NCI-H2107 (cell line): ENCODE measurements at places on chromosomes 7 and 10.

- DNase-seq, result no peak
These were observed 3.6 kb downstream of the PWWP2B start for GRCh38 chr10:132400547-132401151.

DNA sequence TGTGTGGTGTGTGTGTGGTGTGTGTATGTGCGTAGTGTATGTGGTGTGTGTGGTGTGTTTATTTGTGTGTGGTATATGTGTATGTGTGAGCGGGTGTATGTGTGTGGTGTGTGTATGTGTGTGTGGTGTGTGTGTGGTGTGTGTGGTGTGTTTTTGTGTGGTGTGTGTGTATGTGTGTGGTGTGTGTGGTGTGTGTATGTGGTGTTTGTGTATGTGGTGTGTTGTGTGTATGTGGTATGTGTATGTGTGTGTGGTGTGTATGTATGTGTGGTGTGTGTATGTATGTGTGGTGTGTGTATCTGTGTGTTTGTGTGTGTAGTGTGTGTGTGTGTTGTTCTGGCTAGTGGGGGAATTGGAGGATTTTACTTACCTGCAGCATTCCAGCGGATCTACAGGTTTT, 427.4 kb downstream of the PAXIP1 start:
- DNase-seq, result no peak

DNA sequence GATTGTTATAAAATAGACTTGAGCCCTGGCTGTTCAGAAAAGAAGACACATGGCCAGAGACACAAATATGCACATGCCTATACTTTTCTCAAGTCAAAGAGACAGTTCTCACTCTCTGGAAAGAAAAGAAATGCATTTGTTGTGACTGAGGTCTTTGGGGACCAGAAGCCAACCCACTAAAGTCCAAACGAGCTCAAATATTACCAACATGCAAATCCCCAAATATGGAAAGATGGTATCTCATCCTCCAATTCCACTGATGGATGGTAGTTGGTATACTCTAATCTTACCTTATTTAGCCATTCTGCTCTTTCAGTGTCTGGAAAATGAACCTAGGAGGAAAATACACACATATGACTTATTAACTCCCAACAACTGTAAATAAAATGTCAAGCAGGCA, 30.6 kb downstream of the ESYT2 start:
- no peak for DNase-seq

DNA sequence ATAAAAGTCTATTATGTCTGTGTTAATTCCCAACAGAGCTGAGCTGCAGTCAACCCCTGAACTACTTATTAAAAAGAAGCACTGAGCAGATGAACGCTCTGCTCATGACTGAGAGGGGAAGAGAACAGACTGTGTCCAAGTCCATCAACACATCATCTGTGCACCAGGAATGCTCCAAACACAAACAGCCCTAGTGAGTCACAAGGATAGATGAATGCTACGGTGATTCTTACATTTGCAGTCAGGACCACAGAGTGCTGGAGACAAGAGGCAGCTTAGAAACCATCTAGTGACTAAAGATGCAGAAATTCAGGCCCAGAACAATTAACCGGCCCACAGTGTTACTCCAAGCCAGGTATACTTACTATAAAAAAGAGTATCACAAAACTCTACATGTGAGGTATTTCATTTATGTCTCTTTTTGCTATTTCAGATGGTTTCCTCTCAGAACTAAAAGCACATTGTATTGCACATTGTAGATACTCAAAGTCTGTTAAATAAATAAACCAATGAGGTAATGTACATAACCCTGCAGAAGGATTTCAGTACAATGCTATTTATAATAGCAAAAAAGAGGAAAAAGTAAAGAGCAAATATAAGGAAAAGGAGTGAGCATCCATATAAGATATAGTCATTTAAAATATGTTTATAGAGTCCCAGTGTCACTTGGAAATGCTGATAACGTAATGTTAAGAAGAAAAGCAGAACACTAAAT, 159.2 kb downstream of the KCNMA1 start:
- DNase-seq, result no peak

DNA sequence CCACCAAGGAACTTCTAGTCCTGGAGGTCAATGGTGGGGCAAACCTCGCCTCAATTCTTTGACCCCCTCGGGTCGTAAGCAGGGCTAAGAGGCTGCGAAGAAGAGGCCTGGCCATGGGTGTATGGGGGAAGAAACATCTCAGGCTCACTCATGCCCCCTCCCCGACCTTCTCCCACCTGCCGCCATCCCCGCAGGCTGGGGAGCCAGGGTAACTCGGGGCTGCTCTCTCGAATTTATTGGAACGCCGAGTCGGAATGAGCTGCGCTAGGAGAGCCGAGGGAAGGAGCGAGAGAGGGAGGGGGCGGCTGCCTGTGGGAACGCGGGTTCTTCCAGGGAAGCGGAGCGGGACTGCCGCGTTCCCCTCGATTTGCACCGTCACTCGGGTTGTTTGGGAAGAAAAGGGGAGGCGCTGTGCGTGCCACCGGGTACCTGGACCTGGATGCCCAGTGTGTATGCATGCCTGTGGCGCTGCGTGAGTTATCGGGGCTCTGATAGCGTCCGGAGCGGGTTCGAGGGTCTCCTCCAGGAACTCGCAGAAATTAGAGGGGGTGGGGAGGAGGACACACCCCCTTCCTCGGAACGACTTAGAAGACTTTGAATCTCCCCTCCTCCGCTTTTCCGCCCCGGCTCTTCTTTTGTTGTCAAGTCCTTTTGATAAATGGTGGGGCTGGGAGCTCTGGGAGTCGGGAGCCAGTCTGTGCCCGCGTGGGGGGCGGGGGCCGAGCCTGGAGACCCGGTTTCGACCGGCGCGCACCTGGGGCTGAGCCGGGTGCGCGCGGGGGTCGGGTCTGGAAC, 1.8 kb upstream of the ZNF503 start:
- DNase-seq, result peak; percentile 6

- DNase-seq, result no peak
These were observed 118.0 kb upstream of the PRSS58 start for GRCh38 chr7:142375710-142376313.

DNA sequence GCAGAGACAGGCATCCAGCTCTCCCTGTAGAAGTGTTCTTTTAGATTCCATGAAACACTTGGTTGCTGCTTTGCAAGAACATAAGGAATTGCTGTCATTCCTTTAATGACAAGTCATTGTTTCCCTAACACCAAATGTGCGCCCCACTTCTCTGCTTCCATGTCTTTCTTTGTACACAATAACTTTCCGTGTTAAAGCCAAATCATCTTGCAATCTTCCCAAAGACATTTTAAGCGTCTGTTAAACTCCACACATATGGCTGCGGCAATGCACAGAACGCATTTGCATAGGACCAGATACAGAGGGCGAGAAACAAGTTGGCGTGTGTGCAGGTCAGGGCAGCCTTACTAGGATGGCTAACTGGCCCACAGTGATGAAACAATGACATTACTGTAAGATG, 399.3 kb upstream of the PRKCQ start:
- no peak for DNase-seq

- DNase-seq, result no peak
These were observed 135.6 kb downstream of the SEMA3C start for GRCh38 chr7:80783186-80783677.

- no peak for DNase-seq
These were observed 19.1 kb upstream of the PSMG3 start for GRCh38 chr7:1588978-1589377.

DNA sequence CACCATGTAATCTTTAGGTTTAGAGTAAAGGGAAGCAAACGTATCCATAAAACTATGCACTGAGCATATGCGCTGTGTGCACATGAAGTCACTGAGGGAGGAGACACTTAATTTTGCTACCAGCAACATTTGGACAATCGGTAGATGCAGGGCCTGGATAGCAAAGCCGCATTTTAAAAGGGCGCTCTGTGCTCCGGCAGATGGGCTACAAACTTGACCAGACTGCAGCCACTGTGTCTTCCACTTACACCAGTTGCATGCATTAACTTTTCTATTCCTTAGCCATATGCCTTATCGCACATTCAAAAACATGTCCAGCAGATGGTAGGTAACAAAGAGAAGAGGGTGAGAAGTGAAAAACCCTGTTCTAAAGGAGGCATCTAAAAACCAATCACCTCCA, 18.3 kb downstream of the FAM171A1 start:
- no peak for DNase-seq

- no peak for DNase-seq
These were observed 201.4 kb downstream of the PTEN start for GRCh38 chr10:88064608-88065382.

DNA sequence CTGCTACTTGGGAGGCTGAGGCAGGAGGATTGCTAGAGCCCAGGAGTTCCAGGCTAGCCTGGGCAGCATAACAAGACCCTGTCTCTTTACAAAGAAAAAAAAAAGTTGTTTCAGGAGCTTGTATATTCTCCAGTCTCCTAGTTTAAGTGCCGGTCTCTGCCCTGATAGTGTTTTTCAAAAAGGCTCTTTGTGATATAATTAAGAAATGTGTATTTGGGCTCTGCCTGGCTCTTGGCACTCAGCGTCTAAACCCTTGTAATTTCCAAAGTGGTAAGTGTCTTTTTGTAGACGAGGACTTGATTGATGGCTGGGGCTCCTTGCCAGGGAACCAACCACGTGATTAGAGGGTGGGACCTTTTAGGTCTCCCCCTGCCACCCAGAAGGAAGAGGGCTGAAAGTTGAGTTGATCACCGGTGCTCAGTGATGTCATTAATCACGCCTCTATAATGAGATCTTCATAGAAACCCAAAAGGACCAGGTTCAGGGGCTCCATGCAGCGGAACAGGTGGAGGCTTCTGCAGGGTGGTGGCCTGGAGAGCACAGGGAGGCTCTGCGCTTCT, 4.4 kb downstream of the EIF3B start:
- no peak for DNase-seq

DNA sequence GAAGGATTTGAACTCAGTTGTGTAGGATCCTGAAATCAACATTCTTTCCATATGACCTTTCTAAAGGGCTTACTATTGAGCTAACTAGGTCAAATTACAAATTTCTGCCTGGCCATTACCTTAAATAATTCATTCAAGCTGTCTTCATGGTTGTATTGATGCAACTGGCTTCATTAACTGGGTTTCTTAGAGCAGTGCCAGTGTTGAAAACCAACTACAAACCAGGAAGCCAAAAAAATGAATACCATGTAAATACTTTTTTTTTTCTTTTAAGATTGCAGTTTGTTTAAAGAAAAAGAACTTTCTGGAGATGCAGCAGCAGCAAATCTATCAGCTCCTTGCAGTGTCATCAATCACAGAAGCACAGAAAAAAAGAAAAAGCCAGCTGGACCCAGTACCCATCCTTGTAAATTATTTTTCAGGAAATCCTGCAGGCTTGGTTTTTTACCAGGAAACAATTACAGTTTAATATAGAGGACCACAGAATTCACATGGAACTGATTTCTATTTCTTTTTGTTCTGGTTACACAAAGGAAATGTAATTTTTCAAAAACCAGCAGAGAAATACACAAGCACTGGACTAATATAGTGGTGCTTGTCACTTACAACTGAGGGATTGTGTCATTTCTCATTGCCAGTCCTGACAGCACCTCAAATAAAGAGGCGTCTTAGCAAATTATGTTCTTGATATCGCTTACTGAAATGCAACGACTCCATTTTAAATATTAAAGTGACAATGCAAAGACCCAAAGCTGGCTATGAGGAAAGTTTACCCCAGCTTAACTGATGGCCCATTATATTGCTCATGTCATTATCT, 131.9 kb downstream of the TMEM26 start:
- DNase-seq, result no peak

DNA sequence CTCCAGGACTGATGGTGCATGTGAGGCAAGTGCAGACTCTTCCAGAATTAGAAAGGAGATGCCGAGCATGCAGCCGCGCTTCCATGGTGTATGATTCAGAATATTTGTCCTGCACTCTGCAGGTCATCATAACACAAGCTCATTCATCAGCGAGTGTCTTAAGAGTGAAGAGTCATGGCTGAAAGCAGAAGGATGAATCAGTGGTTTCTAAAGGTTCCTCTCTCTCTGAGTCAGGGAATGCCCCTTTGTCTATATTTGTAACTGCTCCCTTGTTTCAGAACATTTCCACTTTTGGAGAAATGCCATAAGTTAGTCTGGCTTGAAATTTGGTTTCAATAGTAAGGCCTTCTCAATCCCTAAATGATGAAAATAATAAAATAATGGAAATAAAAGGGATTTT, 52.3 kb downstream of the HECW1 start:
- DNase-seq, result no peak

DNA sequence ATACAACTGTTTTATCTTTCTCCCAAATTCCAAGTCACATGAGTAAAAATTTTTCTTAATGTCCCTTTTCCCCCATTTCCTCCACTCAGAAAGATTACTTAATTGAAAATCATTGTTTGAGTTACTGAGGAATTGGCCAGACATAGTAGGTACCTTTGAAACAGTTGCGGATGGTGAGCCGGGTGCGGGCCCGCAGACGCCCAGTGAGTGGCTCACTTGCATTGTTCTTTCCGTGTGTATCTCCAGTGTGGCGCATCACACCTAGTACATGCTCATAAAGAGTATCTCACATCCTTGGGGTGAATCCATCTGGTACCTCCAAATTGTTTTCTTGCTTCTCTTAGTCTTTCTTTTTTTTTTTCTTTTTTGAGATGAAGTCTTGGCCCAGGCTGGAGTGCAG, 14.3 kb downstream of the TRRAP start:
- DNase-seq, result no peak

DNA sequence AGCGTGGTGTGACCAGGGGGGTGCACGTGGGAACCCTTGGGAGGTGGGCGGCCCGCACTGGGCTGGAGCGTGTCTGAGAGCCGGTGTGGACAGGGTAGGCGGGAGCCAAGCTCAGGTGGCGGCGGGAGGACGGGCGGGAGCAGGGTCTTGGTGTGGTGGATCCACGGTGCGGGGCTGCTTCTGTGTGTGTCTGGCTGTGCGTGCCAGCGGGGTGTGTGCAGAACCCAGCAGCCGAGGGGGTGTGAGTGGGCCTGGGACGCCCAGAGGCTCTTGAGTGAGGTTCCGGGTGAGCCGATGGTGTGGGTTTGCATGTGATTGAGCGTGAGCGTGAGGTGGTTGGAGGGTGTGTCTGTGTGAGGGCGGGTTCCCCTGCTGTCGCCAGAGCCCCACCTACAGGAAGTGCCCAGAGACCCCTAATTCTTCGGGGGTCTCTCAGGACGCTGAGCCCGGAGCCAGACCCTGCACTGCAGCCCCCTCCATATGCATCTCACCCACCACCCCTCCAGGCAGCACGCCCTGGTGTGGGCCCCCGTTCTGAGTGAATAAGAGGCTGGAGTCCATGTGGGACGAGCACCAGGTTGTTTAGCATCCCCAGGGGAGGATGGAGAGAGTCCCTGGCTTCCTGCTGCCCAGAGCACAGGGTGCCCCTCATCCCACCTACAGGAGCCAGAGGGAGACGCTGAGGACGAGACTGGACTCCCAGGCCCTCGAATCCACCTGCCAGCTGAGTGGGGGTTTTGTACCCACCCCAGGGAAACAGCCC, 78.2 kb downstream of the ELFN1 start:
- DNase-seq, result no peak

DNA sequence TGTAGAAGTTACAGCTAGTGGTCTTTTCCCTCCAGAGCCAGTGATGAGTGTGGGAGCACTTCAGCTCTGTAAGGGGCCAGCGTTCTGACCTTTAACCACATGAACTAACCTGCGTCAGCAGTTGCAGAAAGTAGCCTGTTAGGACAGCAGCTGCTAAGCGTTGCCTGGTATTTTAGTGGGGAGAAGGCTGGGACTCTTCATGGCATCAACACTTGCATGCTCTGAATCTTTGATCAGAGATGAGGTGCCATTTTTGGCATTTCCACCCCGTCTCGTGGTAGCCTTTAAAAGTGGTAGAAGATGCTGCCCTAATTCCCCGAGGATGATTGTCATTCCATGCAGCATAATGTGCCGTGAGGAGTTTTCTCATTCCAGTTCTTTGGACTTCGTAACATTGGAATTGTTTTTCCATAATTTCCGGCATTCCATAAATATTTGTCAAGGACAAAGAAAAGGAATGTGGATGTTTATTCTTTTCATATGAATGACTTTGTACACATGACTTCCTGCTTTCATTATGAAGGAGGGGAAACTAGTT, 92.2 kb downstream of the AVL9 start:
- no peak for DNase-seq
